SJSA1 (cell line): ENCODE measurements at places on chromosomes 1 and 21. TPM values are rescaled to one million over a fixed set of nuclear protein-coding genes. Genes with fewer than 3 reads are reported as not detected.

The PROK1 gene
- not detected in 2 replicates for total RNA-seq

- DNase-seq: peak; percentile 94
Observed at GRCh38 chr1:28648008-28648473, 359 bp upstream of the RNU11 start.

DNA sequence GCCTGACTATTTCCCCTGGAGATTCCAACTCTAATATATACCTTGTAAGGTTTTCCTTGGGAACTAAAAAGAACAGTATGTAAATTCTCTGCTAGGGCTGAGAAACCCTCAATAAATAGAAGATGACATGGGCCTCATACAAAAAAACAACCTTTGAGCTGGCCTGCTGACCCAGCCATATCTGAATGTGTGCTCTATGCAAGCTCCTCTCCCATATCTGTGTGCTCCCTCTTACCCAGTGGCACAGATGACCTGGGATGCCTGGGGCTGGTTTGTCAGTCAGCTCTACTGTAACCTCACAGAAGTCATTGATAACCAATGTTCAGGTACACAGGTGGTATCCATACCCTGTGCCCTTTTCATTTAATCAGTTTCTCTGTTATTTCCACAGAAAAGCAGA, 329.2 kb downstream of the SEC16B start:
- DNase-seq: no peak

DNA sequence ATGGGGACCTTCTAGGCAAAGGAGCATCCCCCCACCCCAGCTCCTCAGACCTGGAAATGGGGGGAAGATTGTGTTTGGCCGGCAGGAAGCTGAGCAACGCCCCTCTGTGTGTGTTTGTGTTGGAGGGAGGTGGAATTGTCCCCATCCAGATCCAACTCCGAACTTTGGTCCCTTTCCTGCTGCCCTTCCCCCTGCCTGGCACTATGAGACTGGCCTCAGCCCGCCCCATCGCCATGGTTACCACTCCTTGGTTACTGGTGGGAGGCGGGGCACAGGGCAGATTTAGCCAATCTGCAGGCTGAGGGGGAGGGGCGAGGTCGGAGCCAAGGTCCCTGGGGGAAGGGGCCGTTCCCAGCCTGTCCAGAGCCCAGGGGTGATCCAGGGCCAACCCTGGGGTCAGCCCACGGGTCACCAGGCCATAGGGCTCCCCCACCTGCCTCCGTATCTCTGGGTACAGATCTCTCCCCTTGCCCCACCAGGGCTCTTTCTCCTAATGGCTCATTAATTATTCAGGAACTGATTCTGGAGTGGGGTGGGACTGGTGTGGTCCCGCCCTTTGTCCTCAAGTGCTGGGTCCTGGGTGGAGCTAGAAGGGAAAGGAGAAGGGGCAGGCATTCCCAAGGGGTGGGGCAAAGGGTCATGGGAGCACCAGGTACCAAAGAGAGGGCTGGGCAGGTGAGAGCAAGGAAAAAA, 15.2 kb downstream of the PTPRF start:
- DNase-seq: peak; percentile 59

GRCh38 chr1:196449460-196449859, 158.8 kb downstream of the KCNT2 start:
- DNase-seq: no peak

DNA sequence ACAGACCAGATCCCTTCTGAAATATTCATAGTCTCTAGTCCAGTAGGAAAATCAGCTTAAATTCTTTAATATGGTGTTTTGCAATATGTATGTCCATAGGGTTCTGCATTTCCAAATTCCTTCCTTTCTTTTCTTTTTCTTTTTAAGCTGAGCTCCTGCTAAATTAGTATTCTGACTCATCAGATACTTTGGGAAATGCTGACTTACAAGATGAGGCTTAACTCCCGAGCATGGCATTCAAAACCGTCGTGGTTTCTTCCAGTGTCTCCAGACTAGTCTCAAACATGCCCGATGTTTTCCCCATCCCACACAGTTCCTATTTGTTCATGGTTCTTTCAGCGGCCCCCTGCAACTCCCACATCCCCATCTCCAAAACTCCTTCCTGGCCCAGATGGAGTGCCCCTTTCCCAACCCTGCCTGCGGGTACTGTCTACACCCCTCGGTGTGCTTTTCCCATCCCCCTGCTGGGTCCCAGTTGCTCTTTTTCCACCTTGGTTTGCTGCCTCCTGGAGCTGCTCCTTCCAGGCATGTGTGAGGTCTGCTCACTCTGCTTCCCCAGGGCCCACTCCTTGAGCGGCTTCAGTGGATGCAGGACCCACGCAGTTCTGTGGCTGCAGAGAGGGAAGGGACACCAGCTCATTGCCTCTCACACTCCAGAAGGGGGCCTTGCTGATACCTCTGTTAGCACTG, 19.5 kb upstream of the ETV3 start:
- no peak for DNase-seq
